Cortex of kidney (tissue), 1 donor: ENCODE measurements at places on chromosomes 7 and 10.

- no peak for DNase-seq
Observed at GRCh38 chr10:127497685-127498084, 51.4 kb upstream of the NPS start.

GRCh38 chr10:47406548-47406869, 22.4 kb upstream of the ZNF488 start:
- DNase-seq = no peak

- no peak for DNase-seq
Observed at GRCh38 chr10:57294698-57295097, 933.6 kb upstream of the ZWINT start.

- DNase-seq = no peak
Observed at GRCh38 chr10:45660876-45661411, 11.6 kb downstream of the ZFAND4 start.

GRCh38 chr7:1278543-1278942, 45.9 kb downstream of the UNCX start:
- no peak for DNase-seq

GRCh38 chr10:36057180-36057579, 415.1 kb upstream of the FZD8 start:
- no peak for DNase-seq

GRCh38 chr10:77026148-77026547, 611.5 kb downstream of the KCNMA1 start:
- DNase-seq = no peak

GRCh38 chr7:122384528-122384927, 80.0 kb upstream of the FEZF1 start:
- no peak for DNase-seq

- no peak for DNase-seq
Observed at GRCh38 chr7:99131290-99131689, 12.6 kb downstream of the SMURF1 start.

GRCh38 chr10:130726996-130727725, 584.4 kb downstream of the TCERG1L start:
- no peak for DNase-seq

GRCh38 chr7:80277434-80278427, 143.1 kb downstream of the GNAI1 start:
- no peak for DNase-seq

DNA sequence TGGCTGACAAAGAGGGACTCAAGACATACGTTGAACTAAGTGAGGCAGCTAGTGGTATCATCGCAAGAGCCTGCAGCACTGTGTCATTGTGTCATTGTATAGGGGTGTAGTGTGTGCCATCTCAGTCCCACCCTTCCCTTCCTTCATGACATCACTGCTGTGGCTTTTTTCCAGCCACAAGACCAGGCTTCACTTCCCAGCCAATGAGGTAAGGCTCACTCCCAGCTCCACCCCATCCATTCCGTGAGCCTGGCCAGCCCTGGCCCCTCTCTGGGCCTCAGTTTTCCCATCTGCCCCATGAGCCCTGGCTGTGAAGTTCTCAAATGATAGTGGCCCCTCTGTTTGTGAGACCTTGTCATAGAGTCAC, 134.3 kb upstream of the ZMIZ1 start:
- no peak for DNase-seq

DNA sequence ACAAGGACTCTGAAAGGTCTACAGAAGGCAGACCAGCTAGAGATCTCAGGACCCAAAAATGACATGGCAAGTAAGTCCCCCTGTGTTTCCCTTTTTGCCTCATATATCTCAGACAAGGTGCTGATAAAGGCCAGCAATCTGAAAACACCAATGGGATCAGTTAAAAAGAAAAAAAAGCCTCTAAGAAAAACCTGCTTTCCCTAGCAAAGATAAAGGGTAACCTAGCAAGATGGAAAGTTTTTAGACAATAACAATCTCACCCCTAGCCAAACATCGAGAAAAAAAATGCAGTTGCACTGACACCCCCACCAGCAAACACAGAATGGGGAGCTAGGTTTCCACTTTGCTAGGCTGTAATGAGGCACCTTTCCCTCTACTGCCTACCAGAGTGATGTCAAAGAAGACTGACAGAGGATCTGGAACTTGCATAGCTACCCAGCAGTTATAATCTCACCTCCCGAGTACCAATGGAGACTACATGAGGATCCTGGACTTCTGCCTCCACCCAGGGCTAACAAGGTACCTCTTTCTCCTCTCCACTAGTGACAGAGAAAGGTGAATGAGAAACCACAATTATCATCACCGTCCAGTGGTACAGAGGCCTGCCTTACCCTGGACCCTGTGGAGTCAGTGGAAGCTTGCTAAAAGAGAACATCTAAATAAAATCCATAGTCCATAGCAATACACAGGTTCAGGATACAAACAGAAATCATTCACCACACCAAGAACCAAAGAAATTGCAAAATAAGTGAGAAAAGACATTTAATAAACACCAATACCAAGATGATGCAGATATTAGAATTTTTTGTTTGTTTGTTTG, 240.8 kb downstream of the ARHGAP12 start:
- no peak for DNase-seq

DNA sequence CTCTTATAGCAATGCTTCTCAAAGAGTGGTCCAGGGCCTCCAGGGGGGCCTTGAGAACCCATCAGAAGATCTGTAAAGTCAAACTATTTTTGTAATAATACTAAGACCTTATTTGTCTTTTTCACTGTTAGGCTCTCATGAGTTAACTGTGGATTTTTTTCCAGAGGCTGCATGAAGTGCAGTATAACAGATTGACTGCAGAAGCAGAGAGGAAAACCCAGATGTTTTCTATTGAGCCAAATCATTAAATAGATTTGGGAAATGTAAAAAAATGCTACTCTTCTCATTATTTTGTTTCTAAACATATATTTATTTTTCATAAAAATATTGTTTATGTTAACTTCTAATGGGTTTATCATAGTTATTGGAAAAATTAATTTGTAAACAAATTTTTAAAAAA, 589.0 kb upstream of the LRRTM3 start:
- DNase-seq = no peak

GRCh38 chr7:143512488-143513340, 35.0 kb downstream of the TAS2R41 start:
- no peak for DNase-seq

- DNase-seq = no peak
Observed at GRCh38 chr7:34298492-34299013, 359.5 kb upstream of the NPSR1 start.

DNA sequence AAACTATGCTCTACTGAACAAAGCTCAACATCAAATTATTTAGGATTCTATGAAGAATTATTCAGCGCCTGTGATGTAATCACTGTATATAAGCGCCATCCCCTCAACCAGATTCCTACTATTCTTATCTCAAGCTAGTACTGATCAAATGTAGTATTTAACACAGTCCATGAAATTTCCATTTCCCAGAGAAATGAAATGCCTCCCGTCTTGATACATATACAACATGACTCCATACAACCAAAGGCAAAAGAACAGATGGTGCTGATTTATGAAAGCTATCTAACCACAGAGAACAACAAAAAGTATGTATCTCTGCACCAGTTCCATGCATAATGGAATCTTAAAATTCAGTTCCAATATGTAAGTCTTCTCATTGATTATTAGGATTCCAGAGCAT, 406.1 kb downstream of the PARD3 start:
- no peak for DNase-seq

- DNase-seq = no peak
Observed at GRCh38 chr10:1329622-1330021, 273.4 kb downstream of the WDR37 start.

DNA sequence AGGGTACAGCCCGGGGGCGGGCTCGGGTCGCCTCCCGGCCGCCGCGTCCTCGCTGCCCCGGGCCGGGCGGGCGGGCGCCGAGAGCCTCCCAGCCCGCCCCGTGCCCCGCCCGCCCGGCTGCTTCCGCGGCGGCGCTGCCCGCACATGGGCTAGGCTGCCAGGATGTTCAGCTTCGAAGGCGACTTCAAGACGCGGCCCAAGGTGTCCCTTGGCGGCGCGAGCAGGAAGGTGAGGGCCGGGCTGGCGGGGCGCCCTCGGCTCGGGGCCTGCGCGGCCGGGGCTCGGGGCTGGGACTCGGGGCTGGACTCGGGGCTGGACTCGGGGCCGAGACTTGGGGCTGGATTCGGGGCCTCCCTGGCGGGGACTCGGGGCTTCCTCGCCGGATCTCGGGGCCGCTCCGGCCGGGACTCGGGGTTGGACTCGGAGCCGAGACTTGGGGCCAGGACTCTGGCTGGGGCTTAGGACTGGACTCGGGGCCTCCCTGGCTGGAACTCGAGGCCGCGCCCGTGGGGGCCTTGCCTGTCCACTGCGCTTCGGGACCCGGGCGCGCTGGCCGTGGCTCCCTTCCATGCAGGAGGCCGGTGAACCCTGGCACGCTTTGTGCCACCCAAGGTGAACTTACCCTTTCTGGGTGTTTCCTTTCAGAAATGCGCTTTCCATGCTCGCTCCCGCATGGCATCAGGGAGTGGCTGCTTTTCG, 534 bp downstream of the UBE3C start:
- no peak for DNase-seq

DNA sequence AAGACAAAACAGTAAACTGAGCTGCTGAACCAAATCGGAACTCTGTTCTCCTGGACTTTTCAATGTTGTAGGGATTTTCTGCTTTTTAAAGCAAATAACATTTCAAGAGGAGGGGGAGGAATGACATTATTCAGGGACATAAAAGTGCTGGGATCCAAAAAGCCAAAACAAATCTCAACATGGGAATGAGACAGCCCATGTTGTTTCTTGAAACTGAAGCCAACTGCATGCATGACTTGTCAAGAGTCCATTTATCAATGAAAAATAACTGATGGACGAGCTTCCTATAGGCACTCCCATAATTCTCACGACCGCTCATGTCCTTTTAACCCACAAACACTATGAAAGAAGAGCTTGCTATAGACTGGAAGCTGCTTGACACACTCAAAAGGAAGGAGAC, 27.8 kb downstream of the FAM53B start:
- no peak for DNase-seq

- DNase-seq = no peak
Observed at GRCh38 chr10:11414314-11415038, 197.0 kb downstream of the USP6NL start.

DNA sequence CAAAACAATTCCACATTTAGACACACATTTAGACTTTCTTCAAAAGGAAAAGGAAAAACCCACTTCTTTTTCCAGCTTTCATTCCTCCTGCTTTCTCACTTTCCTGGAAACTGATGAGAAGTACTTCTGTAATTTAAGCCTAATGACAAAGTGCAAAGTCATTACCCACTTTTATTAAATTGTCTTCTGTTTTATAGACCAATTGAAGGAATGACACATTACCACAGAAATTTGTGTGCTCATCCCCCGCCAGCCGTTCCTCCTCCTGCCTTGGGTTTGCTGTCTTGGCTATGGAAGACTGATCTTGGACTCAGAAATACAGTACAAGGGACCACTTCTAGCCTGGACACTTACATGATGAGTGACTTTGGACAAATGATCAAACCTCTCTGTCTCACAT, 717.8 kb downstream of the SORCS3 start:
- DNase-seq = no peak

- DNase-seq = no peak
Observed at GRCh38 chr10:48590945-48591344, 13.9 kb downstream of the ARHGAP22 start.

DNA sequence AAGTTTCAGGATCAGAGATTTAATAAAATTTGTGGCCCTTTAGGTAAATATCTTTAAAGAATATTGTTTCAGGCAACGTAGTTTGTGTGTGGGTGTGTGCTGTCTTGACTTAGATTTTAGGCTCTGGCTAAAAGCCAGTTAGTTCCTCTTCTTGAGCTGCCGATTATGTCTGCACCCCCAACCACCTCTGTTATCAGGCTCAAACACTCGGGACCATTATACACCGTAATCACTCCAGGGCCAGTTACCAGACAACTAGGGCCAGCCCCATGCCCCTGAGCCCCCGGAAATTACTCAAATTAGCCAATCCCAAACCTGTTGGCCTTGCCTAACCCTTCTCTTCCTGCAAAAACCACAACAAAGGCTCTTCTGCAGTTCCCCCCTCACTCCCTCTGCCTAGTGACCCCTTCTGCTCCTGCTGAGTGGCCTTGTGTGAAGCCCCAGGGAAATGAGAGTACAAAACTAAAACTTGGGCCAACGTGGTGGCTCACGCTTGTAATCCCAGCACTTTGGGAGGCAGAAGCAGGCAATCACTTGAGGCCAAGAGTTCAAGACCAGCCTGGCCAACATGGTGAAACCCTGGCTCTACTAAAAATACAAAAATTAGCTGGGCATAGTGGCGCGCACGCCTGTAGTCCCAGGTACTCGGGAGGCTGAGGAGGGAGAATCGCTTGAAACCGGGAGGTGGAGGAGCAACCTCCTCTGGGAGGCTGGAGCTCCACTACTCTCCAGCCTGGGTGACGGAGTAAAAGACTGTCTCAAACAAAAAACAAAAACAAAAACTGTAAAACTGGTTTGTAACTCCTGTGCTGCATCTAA, 9.2 kb upstream of the HNRNPF start:
- DNase-seq = no peak

GRCh38 chr7:74483402-74484336, 30.0 kb downstream of the GTF2IRD1 start:
- no peak for DNase-seq

DNA sequence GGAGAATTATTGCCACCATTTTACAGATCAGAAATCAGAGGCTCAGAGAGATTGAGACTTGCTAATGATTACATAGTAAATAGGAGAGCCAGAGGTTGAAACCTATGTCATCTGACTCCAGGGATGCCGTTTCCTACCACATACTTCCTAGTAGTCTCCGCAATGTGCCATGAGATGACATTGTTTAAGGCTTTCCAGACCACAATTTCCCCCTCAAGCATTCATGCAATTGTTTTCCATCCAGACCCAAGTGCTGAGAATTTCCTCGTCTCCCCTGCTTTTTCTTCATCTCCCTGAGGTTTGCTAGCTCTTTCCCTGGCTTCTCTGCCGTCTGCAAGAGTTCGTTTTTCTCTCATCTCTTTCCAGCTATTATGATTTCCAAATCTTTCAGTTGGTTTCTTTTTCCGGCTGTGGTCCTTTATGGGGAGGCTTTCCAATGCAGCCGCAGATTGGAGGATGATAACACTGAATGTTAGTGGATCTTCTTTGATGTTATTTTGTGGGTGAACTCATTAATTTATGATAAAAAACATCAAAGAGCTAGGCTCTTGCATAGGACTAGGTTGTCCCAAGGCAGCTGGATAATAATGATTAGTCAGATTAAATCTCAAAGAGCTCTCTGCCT, 6.9 kb upstream of the GOLGA7B start:
- no peak for DNase-seq

- no peak for DNase-seq
Observed at GRCh38 chr7:64313740-64314491, at the start of gene ZNF736. Gene ZNF736, plus strand, starts transcription at chr7:64313961. Its CDS starts 190 bp downstream, at chr7:64314151.
